CD4-positive, alpha-beta T cell treated with Interleukin-4 for 1 hour (primary cell): ENCODE measurements at places on chromosomes 1 and 21.

- no peak for DNase-seq
Observed at GRCh38 chr1:185556561-185556960, 177.6 kb upstream of the HMCN1 start.

GRCh38 chr1:53550201-53550741 is 91.1 kb downstream of the DMRTB1 start:
- no peak for DNase-seq

GRCh38 chr1:32878637-32879041 is 7.7 kb upstream of the HPCA start:
- no peak for DNase-seq

GRCh38 chr1:117138561-117138960 is 17.0 kb upstream of the TRIM45 start:
- DNase-seq: no peak

GRCh38 chr1:54996869-54997710 is 1.6 kb upstream of the BSND start:
- DNase-seq: no peak

GRCh38 chr1:109776911-109777310 is 13.2 kb upstream of the EPS8L3 start:
- peak; percentile 83 for DNase-seq

DNA sequence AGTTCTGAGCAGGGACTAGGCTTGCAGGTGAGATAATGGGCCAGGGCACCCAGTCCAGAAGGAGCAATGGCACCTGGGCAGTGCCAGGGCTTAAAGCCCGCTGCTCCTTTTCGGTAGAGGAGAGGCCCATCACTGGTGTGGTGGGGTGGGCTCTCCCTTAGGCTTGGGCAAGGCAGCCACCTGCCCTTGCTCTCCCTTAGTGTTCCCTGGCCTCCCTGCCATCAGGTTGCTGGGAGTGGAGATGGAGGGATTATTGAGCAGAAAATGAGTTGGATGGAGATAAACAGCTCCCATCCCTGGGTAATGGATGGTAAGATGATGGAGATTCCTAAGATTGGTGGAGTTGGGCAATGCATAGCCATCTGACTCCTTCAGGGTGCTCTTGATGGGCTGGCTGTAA is 7.9 kb downstream of the MYOG start:
- DNase-seq: no peak

DNA sequence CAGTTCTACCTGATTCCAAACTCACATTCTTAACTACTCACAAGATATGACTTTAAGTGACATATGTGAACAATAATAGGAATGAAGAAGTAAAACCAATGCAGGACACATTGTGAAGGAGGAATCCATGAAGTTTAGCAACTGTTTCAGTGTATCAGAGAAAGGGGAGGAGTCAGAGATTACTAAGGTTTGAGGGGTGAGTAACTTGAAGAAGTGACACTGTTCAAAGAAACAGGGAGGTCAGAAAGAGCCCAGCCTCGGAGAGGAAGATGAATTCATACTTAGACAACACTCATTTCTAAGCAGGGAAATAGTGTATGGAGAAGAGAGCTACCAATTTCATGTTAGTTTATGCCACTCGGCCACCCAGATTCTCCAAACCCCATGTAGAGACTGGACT is 28.2 kb upstream of the RPF1 start:
- no peak for DNase-seq

GRCh38 chr21:33836408-33836807 is 79.2 kb downstream of the ATP5PO start:
- no peak for DNase-seq

DNA sequence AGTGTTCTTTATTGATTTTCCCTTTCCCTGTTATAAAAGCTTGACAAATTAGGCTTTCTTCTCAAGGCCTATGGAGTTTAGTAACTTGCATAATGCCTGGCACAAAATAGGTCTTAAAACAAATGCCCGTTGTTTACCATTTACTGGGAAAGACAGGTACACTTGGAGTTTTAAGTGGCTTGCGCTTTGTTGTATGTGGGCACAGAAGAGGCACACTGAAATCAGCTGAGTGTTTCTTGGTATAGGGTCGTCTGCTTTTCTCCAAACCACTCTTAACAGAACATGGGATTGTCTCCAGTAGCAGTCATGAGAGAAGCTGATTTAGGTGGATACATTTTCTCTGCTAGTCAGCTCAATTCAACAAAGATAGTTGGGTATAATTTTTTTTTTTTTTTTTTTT is 132.5 kb downstream of the SYT14 start:
- DNase-seq: no peak

DNA sequence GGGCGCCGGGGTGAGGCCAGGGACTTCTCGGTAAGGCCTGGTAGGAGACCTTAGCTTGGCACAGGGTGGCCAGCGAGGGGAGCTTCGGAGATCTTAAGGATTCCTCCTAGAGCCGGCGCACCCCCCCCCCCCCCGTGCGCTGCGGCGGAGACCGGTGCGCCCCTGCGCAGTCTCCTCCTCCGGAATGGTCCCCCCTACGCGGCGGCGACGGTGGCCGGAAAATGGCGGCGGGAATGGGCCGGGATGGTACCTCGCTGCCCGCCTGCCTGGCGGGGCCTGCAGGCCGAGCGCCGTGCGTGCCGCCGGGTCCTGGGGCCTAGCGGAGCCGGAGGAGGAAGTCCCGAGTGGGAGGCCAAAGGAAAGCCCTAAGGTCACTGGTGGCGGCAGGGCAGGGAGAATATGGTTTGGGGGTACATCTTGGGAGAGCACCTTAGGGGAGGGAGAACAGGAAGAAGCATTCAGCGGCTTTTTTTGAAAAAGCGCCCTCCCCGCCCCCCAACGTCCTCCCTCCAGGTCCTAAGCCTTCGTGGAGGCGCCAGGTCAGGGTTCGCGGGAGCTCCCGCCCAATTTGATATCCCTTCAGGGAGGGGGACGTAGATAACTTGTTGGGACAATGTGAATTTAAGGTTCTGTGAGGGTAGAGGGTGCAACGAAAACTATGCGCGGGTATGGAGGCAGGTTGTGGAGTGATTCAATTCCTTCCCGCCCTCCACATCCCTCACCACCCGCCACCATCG is 429 bp downstream of the SRRM1 start:
- DNase-seq: no peak

DNA sequence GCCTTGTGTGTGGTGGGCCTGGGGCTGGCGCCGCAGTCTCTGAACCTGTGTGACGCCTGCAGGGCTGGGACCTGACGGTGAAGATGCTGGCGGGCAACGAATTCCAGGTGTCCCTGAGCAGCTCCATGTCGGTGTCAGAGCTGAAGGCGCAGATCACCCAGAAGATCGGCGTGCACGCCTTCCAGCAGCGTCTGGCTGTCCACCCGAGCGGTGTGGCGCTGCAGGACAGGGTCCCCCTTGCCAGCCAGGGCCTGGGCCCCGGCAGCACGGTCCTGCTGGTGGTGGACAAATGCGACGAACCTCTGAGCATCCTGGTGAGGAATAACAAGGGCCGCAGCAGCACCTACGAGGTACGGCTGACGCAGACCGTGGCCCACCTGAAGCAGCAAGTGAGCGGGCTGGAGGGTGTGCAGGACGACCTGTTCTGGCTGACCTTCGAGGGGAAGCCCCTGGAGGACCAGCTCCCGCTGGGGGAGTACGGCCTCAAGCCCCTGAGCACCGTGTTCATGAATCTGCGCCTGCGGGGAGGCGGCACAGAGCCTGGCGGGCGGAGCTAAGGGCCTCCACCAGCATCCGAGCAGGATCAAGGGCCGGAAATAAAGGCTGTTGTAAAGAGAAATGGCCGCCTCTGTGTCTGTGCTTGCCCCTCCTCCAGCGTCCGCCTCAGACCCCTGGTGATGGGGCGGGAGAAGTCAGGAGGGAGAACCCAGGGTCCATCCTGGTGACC is 788 bp downstream of the ISG15 start:
- DNase-seq: no peak

DNA sequence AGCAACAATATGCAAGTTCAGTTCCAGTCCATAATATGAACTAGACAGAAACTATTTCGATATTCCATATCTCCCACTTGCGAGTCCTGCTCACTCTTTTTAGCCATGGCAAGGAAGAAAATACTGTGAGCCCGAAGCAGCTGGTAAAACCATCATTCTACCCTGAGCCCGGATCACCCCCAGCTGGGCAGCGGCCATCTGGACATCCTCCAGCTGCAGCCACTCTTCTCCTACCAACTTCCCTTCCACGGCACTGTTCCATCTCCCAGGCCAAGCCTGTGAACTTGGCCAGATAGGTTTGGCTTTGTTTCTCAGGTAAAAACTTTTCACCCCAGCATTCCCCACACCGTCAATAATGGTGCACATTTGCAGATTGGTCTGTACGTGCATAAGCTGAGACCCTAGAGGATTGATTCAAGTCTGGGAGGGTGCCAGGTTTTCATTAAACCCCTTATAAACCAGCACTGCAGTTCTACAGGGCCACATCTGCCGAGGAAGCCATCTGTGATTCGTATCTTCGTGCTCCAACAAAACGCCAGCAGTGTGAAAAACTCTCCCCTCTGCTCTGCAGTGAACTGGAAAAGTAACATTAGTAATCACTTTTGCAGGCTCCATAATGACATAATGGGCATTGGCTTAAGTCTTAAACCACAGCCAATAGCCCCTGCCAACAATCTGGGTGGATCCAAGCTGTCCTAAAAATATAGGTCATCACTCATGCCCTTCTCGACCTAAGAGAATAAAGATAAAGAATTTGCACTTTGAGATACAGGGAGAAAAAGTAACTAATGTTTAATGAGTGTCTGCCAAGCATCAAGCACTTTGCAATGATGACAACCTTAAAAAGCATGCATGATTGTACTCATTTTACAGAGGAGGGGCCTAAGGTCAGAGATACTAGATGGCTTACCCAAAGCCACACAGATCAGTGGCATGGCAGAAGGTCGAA is 205.1 kb downstream of the PLPP3 start:
- no peak for DNase-seq

GRCh38 chr1:113780374-113781146 is 21.3 kb upstream of the PHTF1 start:
- DNase-seq: peak; percentile 46

- no peak for DNase-seq
Observed at GRCh38 chr1:5227114-5227513, 572.7 kb downstream of the AJAP1 start.

DNA sequence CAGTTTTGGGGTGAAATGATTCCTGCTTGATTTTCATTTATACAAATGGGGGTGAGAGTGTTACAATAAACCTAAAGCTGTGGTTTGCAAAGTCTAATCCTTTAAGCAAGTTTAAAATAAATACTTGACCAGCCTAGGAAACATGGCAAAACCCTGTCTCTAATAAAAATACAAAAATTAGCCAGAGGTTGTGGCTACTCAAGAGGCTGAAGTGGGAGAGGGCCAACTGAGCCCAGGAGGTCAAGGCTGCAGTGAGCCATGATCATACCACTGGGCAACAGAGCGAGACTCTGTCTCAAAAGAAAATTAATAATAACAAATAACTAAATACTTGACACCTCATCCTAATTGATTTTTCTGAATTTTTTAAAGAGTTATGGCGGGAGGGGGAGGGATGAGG is 110.8 kb downstream of the EIF4G3 start:
- DNase-seq: no peak

DNA sequence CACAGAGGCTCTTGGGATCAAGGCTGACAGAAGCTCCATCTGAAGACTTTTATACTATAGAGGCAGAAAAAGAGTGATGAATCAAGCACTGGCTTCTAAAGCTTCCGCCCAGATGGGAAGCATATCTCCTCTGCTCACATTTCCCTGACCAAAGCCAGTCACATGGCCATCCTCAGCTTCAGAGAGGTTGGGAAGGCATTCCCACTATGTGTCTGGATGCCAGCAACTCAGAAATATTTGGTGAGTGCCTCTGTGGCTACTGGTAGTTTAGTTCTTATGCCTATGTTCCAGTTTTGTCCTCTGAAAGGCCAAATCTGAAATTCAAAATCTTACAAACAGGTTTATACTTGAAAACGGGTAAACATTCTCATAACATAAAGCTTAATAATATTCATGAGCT is 9.9 kb upstream of the DISC1 start:
- DNase-seq: no peak

DNA sequence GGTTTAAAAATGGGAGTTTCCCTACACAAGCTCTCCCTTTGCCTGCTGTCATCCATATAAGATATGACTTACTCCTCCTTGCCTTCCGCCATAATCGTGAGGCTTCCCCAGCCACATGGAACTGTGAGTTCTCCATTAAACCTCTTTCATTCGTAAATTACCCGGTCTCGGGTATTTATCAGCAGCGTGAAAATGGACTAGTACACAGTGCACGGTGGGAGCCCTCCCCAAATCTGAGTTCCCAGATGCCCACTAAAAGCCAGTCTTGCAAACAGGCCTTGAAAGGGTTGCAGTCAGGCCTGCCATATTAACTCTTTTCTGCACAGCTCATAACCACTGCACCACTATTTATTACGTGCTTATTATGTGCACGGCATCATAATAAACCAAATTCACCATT is 400.9 kb downstream of the PRDM2 start:
- DNase-seq: no peak

GRCh38 chr1:219773775-219774174 is 154.6 kb downstream of the SLC30A10 start:
- DNase-seq: no peak

DNA sequence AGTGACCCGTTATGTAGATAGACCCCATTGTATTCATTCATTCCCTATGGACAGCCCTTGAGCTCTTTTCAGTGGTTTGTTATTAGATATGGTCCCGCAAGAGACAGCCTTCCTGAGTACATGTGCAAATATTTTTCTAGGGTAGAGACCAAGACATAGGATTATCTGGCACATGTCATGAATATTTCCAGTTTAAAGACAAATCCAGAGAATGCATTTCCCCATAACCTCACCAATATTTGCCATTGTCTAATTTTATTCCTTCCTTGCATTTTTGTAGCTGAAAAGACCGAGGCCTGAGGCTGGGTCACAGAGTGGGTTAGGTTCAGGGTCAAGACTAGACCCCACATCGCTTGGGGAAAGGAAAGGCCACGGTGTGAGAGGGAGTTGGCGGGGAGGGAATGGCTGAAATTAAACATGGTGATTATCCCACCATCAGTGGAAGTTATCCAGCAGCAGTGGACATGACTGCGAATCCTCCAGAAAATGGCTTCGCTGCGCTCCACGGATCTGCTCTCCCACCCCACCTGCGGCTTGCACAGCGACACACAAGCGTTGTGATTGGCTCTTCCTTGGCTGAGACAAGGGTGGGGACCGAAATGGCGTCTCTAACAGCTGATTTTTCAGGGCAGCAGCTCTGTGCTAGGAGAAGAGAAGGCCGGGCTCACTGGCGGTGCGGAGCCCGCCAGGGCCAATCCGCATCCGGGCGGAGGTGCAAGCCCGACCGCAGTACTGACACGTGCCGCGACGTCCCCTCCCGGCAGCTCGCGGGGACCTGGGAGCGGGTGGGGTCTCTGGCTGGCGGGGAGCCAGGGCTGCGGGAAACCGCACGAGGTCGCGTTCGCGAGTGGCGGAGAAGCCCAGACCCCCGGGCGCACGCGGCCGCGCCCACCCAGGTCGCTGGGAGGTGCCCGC is 16.1 kb upstream of the STMN1 start:
- DNase-seq: peak; percentile 57
